Fibroblast of the aortic adventitia (primary cell): ENCODE measurements at places on chromosomes 2 and 18.

DNA sequence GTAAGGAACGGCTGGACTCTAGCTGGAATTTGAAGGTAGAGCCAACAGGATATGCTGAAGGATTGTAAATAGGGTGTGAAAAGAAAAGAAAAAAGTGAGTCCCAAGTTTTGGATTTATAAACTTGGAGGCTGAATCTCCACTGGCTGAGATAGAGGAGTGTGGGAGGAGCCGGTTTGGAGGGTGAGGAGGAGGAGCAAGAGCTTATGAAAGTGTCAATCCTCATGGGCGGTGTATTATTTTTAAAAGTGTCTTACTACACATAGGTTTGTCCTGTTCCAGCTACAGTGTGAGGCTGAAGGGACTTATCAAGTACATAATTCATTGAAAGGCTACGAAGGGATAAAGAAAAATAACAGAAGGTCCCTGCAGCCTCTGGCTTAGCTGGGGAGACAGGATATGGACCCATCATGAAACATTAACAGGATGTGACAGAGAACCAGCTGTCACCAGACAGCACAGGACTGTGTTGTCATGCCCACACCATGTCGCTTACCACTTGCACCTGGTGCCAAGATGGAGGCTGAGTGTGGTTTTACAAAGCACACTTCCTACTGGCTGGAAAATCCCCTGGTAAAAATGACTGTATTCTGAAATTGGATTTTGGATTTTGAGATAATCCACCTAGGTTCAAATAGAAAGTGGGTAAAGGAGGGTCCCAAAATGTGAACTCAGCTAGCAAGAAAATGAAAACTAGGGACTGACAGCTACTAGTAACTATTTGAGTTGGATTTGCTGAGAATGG lies 2.5 kb upstream of the MREG start:
- no peak for DNase-seq

GRCh38 chr2:72716601-72717000 lies 109.2 kb downstream of the EXOC6B start:
- no peak for DNase-seq

DNA sequence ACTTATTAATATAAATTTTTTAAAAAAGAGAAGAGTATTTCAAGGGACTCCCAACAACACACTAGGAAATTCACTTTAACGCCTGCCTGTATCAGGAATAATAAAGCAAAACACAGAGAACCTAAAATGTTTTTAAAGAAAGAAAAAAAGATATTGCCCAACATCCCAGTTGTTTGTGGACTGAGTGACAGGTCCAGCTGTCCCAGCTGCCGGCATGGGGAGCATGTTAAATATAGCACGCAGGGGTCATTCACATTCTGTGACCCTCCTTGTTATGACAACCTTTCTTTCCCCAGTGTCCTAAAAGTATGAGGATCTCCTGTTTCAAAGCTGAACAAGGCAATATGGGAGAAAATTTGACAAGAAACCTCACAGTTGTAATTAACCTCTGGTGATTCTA lies 4.4 kb downstream of the KLHL41 start:
- no peak for DNase-seq

- no peak for DNase-seq
These were observed 499.3 kb upstream of the FANCL start for GRCh38 chr2:58740426-58740825.

DNA sequence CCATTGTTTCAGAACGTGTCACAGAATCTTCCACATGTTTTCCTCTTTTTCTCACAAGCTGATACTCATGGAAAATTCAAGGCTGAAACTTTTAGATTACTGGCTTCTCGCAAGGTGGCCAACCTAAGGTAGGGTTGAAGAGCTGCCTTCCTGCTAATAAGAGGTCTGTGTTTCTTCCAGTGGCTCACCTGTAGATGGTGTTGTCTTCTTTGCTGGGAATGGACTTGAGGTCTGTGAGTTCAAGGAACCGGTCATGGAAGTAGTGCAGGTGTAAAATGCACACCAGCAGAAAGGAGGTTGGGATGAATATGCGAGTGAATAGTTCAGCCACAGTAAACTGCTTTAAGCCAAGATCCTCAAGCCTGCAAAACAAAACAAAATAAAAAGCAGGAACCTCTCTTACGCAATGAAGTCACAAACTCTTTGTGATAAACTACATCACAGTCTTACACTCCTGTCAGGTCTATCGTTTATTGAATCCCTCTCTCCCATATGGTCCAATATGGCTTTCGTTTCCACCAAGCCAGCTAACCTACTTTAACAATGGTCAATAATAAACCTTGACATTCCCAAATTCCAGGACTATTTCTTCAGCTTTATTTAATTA lies 258.9 kb downstream of the NAPG start:
- DNase-seq = no peak

GRCh38 chr2:234454433-234454832 lies 42.4 kb downstream of the ARL4C start:
- DNase-seq = no peak

- peak; percentile 10 for DNase-seq
These were observed 55.5 kb downstream of the RIT2 start for GRCh38 chr18:43060020-43060419.

DNA sequence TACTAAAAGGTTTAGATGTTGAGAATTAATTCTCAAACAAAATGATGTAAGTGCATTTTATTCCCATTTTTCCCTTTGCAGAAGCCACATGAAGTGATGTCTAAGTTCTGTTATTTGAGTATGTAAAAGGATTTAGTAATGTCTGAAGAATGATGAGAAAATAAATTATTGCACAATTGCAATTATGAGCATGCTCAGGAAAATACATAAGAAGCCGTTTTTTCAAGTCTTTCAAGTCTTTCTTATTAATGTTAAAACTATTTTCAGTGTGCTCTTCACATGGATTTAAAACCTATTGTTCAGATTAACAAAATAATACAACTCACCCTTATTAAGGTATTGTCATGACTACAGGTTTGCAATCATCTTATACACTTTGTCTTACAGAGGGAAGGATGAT lies 331.4 kb upstream of the NETO1 start:
- DNase-seq = peak; percentile 6

GRCh38 chr2:15766303-15766861 lies 174.0 kb upstream of the MYCN start:
- no peak for DNase-seq

GRCh38 chr2:46358713-46359112 lies 61.5 kb downstream of the EPAS1 start:
- no peak for DNase-seq

- no peak for DNase-seq
These were observed 23.6 kb downstream of the UGP2 start for GRCh38 chr2:63865159-63865799.

GRCh38 chr2:236244256-236244655 lies 19.9 kb downstream of the ASB18 start:
- DNase-seq = no peak

DNA sequence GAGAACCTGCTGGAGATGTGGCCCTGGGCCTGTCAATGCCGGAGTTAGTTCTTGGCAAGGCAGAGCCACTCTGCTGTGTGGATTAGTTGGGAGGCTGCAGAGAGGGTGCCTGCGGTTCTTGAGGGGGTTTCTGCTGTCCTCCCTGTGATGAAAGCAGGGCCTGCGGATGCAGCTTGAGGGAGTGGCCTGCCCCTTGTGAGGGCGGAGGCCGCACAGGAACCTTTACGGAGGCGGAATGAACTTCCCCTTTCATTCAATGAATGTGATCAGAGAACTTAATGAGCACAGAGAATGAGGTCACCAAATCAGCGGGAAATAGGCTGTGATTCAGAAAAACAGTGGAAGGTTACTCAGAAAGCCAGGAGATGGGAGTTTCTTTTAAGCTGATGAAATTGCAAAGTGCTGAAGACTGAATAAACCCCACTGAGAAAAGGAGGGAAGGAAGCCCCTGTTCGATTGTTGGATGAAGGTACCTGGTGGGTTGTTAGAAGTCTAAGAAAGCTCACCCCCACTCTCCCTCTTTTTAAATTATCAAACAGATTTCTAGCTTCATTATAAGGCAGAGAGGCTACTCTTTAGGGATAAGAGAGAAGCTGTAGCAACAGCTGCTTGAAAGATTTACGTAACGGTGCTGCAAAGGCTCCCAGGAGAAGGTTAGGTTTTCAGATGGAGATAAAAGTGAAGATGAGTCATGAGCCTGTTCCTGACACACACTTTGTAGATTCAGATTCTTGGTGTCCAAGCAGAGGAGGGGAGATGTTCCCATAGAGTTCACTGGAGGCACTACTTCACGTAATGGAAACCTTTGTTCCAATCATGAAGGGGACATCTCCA lies 47.4 kb downstream of the VWA3B start:
- peak; percentile 10 for DNase-seq

DNA sequence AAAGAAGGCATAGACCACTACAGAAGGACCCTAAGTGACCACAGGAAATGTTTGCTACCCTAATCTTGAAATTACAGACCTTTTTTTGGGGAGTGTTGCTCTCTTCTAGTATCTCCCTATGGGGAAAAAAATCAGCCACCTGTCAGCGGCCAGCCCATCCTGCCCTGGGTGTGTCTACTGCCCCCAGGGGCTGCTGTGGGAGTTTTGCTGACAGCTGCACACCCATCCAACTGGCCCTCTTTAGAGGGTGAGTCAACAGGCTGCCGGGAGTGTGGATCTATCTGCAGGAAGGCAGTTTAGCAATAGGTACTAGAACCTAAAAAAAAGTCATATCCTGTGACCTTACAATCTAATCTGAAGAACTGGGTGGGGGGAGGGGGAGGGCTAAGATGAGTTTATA lies 796 bp upstream of the DYSF start:
- peak; percentile 27 for DNase-seq

DNA sequence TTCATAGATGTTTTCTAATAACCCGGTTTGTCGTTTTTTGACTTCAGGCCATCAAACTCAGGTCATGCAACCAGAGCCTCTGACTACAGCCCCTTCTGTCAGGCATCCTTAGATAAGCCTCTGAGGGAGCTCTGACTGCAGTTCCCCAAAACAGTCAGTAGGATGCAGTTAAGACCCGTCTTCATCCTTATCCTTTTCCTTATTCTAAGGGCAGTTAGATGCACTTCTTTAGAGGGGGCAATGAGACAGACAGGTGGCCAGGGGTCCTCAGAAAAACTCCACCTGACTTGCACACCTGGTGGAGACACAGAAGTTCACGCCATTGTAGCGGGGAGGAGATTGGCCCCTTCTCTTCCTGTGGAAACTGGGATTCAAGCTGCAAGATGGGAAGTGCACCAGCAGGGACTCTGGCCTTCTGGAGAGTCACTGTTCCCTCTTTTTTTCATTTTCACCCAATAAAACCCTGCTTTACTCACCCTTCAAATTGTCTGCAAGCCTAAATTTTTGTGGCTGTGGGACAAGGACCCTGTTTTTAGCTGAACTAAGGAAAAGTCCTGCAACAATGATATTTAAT lies 104.8 kb upstream of the TFPI start:
- peak; percentile 43 for DNase-seq

DNA sequence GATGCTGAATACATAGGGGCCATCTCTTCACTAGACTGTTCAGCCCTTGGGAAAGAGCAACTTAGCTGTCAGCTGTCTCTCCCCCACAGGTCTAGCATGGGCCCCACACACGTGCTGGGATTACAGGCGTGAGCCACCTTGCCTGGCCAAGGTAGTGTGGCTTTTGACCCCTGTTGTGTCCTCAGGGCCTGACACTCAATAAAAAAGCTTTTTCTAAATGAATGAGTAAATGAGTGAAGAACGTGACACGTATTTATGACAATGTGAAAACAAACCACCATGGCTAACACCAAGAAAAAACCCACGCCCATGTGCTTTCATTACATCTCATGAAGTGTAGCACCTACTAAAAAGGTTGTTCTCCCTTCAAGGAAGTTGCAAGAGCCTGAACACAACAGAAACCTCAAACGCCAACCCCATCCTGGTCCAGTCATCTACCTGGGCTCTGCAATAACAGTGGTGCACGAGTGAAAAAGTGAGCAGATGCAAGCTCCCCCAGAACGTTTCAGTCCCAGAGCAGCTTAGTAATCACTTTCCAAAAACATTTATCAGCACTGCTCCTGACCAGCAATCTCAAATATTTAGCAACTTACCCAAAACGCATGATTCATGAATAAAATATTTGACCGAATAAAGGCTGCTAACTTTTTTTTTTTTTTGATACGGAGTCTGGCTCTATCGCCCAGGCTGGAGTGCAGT lies 3.4 kb downstream of the WDFY1 start:
- peak; percentile 94 for DNase-seq

GRCh38 chr2:182866095-182866460 lies 359 bp downstream of the FRZB start:
- no peak for DNase-seq

GRCh38 chr18:384897-385296 lies 115.6 kb downstream of the COLEC12 start:
- no peak for DNase-seq

DNA sequence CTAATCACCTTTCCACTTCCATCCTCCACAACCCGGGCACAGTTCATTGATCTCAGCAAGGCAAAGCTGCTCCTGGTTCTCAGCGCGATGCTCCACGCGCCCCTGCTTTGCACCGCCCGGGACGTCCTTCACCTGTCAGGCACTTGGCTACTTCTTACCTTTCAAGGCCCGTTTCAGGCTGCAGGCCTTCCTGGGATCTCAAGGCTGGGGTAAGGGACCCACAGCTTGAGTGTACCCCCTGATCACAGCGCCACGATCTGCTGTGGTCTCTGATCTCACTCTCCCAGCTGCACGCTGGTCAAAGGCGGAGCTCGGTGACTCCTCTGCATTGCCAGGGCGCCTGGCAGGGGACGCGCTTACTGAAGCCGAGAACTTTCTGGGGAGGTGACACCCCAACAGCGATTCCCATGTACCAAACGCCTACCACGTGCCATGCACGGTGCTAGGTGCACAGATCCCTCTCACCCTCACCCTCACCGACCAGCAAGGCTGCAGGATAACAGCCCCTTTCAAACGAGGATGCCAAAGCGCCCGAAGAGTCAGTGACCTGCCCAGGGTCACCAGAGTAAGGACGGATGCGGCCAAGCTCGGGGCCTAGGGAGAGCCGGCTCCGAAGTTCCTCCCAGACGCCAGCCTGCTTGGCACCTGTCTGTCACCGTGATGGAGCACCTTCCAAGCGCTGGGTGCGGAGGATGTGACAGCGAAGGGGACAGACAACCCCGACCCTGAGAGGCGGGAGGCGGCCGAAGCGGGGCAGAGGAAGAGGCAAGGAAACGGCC lies 818 bp downstream of the ITGB1BP1 start:
- DNase-seq = no peak

DNA sequence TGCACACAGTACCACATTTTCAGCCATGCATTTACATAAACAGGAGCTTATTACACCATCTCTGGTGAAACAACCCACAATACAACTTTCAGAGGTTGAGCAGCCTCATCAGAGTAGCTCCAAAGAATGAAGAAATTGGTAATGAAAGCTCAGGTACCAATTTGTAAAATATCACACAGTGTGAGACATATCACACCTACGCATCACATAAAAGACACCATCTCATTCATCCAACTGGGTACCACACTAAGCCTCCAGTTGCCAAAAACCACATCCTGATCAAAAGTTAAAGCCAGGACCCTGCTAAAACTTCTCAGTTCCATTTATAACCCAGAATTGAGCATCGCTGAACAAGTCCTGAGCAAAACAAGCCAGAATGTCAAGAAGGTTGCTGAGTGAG lies 4.6 kb downstream of the TMEM163 start:
- DNase-seq = no peak

- peak; percentile 64 for DNase-seq
These were observed 18.0 kb downstream of the ARID5A start for GRCh38 chr2:96554293-96555145.
